ENCODE measurements at places on chromosomes 3 and 15.

GRCh38 chr3:109930582-109930981 lies 593.2 kb upstream of the DPPA4 start:
- DNase-seq: no peak

- no peak for DNase-seq
These were observed 356.7 kb upstream of the UMPS start for GRCh38 chr3:124373524-124373923.

DNA sequence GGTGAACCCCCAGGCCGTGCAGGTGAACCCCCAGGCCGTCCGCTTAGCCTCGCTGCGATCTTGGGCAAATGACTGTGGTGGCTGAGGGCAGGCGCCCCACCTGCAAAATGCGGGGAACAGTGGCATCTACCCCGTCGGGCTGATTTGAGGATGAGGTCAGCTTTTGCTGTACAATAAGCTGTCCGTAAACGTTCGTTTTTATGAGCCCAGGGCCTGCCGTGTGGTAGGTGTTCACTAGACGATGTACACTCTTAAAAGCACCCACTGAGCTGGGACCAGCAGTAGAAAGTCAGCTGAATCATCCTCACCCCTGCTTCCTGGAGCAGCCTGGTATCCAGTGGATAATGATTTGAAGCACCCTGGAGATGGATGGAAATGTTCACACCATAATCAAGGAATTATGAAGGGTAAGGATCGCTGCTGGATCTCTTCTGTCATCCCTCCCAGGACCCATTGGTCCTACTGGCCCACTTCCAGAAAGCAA lies 943 bp upstream of the PCSK6 start:
- no peak for DNase-seq

- no peak for DNase-seq
These were observed 175.4 kb downstream of the TBC1D2B start for GRCh38 chr15:77901921-77902750.

- peak; percentile 35 for DNase-seq
These were observed at the start of gene GPR27 for GRCh38 chr3:71753701-71754609. GPR27 (plus strand) TSS chr3:71753855; CDS start chr3:71754050, 195 bp downstream.

Measured in choroid plexus epithelial cell (primary cell).